ENCODE measurements at places on chromosomes 1 and 21. TPM values are rescaled to one million over a fixed set of nuclear protein-coding genes. Genes with fewer than 3 reads are reported as not detected.

The OR14K1 gene
- polyA plus RNA-seq = not detected

The PRKAA2 gene
- 0.56 TPM for polyA plus RNA-seq

The KIF21B gene
- 0.55 TPM for polyA plus RNA-seq

The CDK11A gene
- 17.1 TPM for polyA plus RNA-seq

The COL11A1 gene
- 4.6 TPM for polyA plus RNA-seq

The MATN1 gene
- 0.27 TPM for polyA plus RNA-seq

The CCDC181 gene
- 0.07 TPM for polyA plus RNA-seq

The KRTAP19-8 gene
- not detected for polyA plus RNA-seq

The PPFIA4 gene
- 13.7 TPM for polyA plus RNA-seq

The ATP6V1G3 gene
- not detected for polyA plus RNA-seq

The KCNJ10 gene
- not detected for polyA plus RNA-seq

The TDRD5 gene
- polyA plus RNA-seq = not detected

The TM2D1 gene
- 35.2 TPM for polyA plus RNA-seq

The DNM3 gene
- polyA plus RNA-seq = 0.36 TPM

The YY1AP1 gene
- 52.6 TPM for polyA plus RNA-seq

The ZNF695 gene
- polyA plus RNA-seq = 0.46 TPM

The CFAP141 gene
- not detected for polyA plus RNA-seq

The NPHP4 gene
- polyA plus RNA-seq = 5.8 TPM

The SRSF10 gene
- 76.2 TPM for polyA plus RNA-seq

The AMY1B gene
- not detected for polyA plus RNA-seq

The KLHL20 gene
- 13.5 TPM for polyA plus RNA-seq

The THEM5 gene
- polyA plus RNA-seq = not detected

The NBPF4 gene
- polyA plus RNA-seq = not detected

The FAM131C gene
- 0.56 TPM for polyA plus RNA-seq

The KIAA0040 gene
- polyA plus RNA-seq = 0.05 TPM

The GPBP1L1 gene
- 24.0 TPM for polyA plus RNA-seq

The GSTM5 gene
- polyA plus RNA-seq = 1.2 TPM

The GBP7 gene
- polyA plus RNA-seq = not detected

The TIE1 gene
- polyA plus RNA-seq = 8.5 TPM

The NPPA gene
- not detected for polyA plus RNA-seq

The GSTM1 gene
- not detected for polyA plus RNA-seq

The GUCA2B gene
- polyA plus RNA-seq = not detected

The RAVER2 gene
- 3.4 TPM for polyA plus RNA-seq

The COX20 gene
- 27.5 TPM for polyA plus RNA-seq

The PTGER3 gene
- polyA plus RNA-seq = not detected

The CFAP74 gene
- polyA plus RNA-seq = not detected

The APOBEC4 gene
- polyA plus RNA-seq = not detected

The TAS1R1 gene
- polyA plus RNA-seq = 0.05 TPM

The TTC34 gene
- polyA plus RNA-seq = 0.09 TPM

The PGLYRP4 gene
- polyA plus RNA-seq = not detected

The CA6 gene
- not detected for polyA plus RNA-seq

The WARS2 gene
- 5.7 TPM for polyA plus RNA-seq

The VANGL1 gene
- polyA plus RNA-seq = 6.7 TPM

The FLG2 gene
- not detected for polyA plus RNA-seq

The BEND5 gene
- polyA plus RNA-seq = 1.2 TPM

The ASTN1 gene
- polyA plus RNA-seq = 0.04 TPM

The KIAA1614 gene
- 3.5 TPM for polyA plus RNA-seq

The HSD3B1 gene
- not detected for polyA plus RNA-seq

The ERG gene
- not detected for polyA plus RNA-seq

The RAP1GAP gene
- 0.20 TPM for polyA plus RNA-seq

The CADM3 gene
- not detected for polyA plus RNA-seq

The PEAR1 gene
- polyA plus RNA-seq = 44.4 TPM

The KRTAP24-1 gene
- not detected for polyA plus RNA-seq

The EFNA3 gene
- polyA plus RNA-seq = 1.6 TPM

The DPT gene
- not detected for polyA plus RNA-seq

The LMOD1 gene
- polyA plus RNA-seq = 48.6 TPM

The CD1E gene
- polyA plus RNA-seq = not detected

The OR2T35 gene
- polyA plus RNA-seq = not detected

The BACH1 gene
- 19.6 TPM for polyA plus RNA-seq
